AG08395 (cell line): ENCODE measurements at places on chromosomes 13 and 19.

DNA sequence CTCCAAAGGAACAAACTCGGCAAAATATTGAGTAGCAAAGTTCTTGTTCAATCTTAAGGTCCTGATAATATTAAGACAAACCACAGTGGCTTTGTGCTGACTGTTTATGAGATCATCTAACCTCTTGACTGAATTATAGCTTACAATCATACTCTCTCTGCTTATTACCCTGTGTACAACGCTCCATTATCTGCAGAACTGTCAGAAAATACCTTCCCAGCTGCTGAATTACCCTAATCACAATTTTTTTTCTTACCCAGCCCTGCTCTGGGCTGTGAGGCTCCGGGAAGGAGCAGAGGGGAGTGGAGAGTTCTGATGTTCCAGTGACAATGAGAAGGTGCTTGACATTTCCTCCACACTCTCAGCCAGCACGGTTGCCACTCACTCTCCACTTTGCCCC lies 64.8 kb downstream of the DCT start:
- no peak for DNase-seq

DNA sequence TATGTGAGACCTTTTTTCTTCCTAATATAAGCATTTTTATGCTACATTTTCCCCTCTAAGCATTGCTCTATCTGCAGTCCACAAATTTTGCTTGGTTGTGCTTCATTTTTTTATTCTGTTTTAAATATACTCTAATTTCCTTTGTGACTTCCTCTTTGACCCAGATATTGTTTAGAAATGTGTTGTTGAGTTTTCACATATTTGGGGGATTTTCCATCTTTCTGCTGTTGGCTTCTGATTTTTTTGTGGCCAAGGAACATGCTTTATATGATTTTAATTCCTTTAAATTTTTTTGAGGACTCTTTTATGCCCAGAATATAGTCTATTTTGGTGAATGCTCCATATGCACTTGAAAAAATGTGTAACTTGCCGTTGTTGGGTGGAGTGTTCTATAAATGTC lies 22.9 kb downstream of the UBAC2 start:
- DNase-seq, result no peak

GRCh38 chr19:47464675-47465419 lies 6.8 kb downstream of the SLC8A2 start:
- no peak for DNase-seq

DNA sequence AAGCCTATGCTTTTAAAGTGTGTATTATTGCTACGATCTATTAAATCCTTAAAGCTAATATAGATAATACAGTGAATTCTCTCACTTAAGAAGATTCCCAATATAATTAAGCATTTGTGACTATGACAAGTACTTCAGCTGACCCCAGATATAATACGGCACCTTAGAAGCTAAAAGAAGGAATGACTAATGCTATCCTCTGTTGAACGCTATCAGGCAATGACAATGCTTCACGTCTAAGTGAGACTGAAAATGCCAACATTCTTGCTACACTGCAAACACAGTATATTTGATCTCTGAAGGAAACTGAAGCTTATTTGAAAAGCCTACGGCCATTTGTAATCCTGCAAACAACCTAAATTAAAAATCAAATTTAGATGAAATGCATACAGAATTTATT lies 19.7 kb downstream of the VWA8 start:
- no peak for DNase-seq

- no peak for DNase-seq
These were observed 11.9 kb upstream of the LILRB5 start for GRCh38 chr19:54268936-54269335.

DNA sequence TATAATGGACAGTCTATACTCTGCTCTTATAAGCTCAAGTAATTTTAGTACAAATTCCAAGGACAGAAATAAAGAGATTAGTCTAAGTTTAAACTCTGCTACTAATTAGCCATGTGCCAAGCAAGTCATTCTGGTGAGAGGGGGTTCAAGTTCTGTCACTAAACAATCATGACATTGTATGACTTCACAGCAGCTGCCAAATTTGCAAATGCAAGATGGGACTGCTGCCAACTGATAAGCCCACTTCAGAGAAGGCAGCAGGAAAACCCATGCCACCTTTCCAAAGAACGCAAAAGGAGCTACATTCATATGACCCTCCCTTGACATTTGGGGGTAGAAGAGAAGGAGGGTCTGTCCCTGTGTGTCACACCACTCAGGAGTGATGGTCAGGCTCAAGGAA lies 60.7 kb upstream of the RFXAP start:
- DNase-seq, result no peak

DNA sequence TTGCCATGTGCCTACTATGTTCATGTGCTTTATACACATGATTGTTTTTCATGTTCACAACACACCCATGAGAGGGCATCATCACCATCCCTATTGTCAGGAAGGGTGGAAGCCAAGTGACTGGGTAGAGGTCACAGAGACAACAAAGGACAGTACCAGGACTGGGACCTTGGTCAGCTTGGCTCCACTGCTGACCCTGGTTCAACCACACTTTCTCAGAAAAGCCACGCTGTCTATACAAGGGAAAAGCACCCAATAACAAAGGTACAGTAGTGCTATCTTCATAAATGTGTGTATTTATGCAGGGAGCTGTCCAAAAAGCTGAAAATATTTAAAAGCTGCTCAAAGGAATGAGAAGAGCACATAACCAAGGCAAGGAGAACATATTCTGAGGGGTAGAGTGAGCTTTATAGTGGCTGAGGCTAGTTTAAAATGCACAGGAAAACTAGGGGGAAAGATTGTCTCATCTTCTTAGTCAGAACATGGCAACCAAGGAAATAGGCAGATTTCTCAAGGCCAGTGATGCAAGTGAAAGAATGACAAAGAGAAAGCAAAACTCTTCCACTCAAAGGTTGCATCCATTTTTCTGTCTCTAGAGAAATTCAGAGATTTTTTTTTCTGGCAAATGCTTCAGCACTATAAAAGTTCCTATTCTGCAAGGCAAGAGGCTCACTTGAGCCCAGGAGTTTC lies 415.0 kb downstream of the FOXO1 start:
- DNase-seq, result no peak

- no peak for DNase-seq
These were observed 4.3 kb upstream of the NAXD start for GRCh38 chr13:110610955-110611595.

DNA sequence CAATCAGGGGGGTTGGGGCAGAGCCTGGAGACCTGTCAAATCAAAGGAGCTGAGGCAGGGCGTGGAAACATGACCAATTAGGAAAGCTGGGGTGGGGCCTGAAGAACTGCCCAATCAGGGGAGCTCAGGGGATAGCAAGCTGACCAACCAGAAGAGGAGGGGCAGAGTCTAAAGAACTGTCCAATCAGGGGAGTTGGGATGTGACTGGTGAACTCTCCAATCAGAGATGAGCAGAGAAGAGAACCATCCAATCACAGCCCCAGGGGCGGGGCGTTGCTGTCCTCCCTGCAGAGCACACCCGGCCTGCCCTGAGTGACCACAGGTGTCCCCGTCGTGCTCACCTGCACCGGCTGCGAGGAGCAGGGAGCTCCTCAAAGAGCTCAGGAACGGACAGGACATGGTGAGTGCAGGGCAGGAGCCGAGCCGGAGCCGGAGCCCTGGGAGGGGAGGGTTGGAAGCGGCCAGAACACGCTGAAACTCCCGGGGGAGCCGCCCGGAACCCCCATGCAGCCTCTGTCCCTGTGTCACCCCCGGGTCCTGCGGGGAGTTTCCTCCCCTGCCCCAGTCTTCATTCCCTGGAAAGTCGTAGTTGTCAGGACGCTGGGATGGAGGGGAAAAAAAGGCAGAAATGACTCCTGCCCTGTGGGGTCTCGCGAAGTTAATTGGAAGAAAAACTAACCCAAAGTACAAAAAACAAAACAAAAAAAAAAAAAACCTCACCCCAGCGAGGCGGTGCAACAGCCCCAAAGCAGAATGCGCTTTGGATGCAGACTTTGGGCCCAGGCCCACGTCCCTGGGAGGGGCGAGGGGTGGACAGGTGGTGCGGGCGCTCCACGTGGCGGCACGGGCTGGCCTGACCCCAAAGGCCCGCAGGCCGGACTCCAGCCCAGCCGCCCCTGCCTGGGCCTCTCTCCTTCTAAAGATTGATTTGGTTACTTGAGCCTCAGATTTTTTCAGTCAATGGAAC lies at the start of gene ZNF556:
TSS of gene ZNF556 (plus strand) at position 311 of the 967 bp plus-strand sequence. CDS start at position 398, 87 bp downstream.
- DNase-seq, result peak; percentile 18

DNA sequence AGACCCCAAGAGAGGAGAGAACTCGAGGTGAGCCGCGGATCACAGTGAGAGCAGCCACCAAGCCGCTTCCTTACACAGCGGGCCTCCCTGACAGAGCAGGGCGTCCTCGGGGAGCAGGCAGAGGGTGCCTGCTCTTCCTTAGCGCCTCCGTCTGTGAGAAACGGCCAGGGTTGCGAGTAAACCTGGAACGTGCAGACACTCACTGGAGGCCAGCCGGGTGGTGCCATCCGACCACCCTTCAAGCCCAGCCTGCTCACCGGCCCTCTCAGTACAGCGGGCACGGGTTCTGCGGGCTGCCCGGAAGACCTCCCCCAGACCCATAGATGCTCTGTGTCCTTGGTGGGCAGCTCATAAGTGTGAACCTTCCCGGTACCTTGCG lies 9.6 kb downstream of the DOT1L start:
- DNase-seq, result no peak

DNA sequence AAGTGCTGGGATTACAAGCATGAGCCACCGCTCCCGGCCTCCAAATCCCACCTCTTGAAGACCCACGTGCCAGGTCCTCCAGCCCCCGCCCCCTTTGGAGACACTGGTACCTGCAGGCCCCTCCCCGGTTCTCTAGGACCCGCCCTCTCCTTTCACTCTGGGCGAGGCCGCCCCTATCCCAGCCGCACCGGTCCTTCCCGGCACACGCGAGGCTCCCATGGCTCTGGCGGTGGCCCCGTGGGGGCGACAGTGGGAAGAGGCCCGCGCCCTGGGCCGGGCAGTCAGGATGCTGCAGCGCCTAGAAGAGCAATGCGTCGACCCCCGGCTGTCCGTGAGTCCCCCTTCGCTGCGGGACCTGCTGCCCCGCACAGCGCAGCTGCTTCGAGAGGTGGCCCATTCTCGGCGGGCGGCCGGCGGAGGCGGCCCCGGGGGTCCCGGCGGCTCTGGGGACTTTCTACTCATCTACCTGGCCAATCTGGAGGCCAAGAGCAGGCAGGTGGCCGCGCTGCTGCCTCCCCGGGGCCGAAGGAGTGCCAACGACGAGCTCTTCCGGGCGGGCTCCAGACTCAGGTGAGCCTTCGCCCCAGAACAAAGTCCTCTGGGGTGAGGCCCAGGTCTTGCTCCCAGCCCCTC lies at the start of gene CBLC:
TSS of gene CBLC (plus strand) at position 176 of the 633 bp plus-strand sequence. CDS start at position 218, 42 bp downstream.
- DNase-seq, result no peak

GRCh38 chr13:107157271-107157670 lies 589.3 kb upstream of the ARGLU1 start:
- no peak for DNase-seq

DNA sequence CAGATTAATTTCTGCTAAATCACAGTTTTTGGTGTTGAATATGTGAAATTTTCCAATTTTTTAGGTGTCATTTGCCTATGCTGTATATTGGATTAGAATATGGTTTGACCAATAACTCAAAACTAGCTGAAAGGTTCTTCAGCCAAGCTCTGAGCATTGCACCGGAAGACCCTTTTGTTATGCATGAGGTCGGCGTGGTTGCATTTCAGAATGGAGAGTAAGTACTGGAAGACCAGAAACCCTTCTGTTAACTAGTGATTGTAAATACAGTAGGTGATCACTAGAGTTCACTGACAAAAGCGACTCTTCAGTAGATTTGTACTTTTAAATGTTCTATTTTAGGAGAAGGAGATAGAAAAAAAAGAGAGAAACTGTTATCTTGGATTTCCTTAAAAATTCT lies 22.3 kb downstream of the CDC16 start:
- DNase-seq, result no peak

- DNase-seq, result no peak
These were observed 603 bp downstream of the ZNF880 start for GRCh38 chr19:52370341-52370710.

DNA sequence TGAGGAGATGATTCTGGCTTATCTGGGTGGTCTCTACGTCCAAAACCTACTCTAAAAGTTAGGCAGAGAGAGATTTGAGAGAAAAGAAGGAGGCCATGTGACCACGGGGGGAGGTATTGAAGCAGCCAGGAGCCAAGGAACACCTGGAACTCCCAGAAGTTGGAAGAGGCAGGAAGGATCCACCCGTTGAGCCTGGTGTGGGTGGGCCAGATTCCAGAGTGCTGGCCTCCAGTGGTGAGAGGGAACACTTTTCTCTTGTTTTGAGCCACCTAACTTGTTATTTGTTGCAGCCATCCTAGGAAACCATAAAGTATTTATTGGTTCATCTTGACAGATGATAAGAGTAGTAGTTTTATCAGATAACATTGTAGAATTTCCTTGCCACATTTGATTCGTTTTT lies 396.9 kb downstream of the MYO16 start:
- no peak for DNase-seq

DNA sequence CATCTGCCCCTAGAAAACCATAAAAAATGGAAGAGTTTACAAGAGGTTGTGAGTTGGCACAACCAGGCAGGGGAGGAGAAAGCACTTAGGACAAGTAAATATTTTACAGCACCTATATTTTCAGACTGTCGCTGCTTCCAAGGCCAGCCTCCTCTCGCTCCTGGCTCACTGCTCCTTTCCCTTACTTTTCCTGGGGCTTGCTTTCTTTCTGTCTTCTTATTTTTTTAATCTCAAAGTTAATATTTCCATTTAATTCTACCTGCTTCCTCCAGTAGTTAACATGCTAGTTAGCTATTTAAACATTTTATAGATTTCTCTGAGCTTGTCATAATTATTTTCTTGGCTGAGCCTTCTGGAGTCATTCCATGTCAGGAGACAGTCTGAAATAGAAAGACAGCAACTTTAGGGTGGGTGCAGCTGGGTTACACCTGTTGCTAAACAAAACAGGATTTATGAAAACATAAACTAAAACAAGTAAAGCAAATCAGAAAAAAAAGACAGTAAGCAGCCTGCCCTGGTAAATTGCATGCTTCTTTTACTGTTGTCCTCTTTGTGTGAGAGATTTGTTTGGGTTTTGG lies 330.1 kb downstream of the DLEU7 start:
- no peak for DNase-seq

- no peak for DNase-seq
These were observed 953 bp downstream of the KCNN4 start for GRCh38 chr19:43779820-43780219.

DNA sequence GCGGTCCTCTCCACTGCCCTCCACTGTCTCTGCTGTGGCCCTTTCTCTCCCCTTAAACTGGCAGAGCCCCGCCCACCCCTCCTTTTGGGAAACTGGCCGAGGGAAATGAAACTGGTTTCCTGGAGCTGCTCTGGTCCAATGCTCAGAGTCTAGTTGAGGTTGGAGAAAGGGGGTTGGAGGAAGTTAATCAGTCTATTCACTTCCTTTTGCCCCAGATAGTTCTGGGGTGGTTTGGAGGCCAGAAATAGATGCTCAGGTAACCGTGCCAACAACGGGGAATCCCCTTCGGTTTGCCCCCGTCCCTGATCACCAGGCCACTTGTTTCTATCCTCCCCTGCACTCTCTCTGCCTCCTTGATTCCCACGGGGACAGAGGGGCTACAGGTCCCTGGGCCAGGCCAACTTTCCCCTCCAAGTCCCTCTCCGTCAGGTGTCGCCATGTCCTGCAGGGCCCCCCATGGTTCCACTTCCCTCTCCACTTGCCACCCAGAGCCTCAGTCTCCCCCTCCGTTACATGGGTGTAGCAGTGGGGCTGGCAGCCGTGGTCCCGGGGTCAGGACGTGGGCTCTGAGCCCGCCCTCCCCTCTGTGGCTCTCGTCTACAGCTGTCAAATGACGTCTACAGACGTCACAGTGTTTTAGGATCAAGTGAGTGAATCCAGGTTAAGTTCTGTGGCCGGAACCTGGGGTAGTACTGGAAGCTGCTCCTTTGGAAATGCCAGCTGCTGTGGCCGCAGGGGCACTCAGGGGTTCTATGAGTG lies at the start of gene IL4I1:
TSS of gene IL4I1 (minus strand) at position 25 of the 759 bp plus-strand sequence. CDS start 727 bp downstream, outside the sequence.
- DNase-seq, result peak; percentile 45
